Fibroblast of pulmonary artery (primary cell): ENCODE measurements at places on chromosomes 7 and 10.
A peak's percentile ranks its signal among the peaks of the same experiment; 100 is the strongest.

DNA sequence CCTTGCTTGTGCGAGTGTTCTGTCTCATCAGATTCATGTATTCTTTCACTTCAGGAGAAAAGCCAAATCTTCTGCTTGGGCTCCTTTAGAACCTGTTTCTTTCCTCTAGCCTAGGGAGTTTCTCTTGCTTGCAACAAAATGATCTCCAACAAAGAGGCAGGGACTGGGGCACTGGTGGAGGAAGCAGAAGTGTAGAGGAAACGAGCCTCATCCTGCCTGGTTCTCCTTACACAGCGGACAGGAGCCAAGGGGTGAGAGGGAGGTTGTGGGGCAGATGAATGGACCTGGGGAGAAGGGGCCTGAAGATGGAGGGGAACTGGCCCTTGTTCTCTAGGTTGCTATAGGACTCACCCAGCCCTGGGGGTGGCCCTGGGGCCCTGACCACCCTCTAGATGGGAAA, 141.1 kb downstream of the PKD1L1 start:
- no peak for DNase-seq

DNA sequence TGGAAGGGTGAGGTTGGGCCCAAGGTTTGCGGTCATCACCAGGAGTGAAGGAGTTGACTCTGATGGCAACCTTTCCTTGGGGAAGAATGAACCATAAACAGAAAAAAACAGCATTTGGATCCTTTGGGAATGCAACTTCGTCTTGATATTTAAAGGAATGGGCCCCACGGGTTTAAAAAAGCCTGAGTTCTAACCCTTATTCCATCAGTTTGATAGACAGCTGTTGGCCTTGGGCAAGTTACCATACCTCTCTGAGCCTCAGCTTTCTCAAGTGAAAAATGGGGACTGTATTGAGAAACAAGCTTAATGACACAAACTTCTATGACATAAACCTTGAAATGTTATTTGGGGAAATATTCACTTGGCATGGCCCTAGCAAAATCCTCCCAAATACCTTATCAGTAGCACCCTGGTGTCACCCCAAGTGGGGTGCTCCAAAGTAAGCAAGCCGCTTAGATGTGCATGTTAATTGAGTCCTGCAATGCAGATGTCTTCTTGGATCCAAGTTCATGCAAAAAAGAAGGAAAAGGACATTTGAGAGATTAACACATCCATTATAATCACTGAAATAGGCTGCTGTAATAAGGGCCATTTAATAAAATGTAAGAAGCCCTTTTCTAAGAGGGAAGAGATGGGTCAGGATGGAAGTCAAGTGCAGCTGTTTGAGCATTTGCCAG, 13.8 kb downstream of the MXI1 start:
- no peak for DNase-seq

DNA sequence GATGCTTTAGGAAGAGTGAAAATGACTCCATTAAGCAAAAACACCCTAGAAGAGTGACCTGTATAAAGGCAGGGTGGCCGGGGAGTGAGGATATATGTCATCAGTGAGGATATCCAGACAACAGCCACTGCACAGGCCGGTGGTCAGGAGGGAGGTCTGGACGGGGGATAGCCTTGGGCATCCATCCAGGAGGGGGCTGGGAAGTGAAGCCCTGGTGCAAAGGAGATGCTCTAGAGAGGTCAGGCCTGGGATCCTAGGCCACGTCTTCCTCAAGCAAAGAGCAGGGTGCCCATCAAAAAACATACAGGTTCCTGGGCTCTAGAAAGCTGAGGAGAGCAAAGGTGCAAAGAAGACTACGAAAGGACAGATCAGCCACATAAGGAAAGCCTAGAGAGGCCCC, 25.6 kb downstream of the FAM171A1 start:
- DNase-seq, result no peak

- peak; percentile 98 for DNase-seq
These were observed at the start of gene RSBN1L for GRCh38 chr7:77696057-77696642. Gene RSBN1L (plus strand): TSS chr7:77696459. CDS start chr7:77696470, 11 bp downstream.

- peak; percentile 59 for DNase-seq
These were observed 670 bp downstream of the TPK1 start for GRCh38 chr7:144835155-144835611.

DNA sequence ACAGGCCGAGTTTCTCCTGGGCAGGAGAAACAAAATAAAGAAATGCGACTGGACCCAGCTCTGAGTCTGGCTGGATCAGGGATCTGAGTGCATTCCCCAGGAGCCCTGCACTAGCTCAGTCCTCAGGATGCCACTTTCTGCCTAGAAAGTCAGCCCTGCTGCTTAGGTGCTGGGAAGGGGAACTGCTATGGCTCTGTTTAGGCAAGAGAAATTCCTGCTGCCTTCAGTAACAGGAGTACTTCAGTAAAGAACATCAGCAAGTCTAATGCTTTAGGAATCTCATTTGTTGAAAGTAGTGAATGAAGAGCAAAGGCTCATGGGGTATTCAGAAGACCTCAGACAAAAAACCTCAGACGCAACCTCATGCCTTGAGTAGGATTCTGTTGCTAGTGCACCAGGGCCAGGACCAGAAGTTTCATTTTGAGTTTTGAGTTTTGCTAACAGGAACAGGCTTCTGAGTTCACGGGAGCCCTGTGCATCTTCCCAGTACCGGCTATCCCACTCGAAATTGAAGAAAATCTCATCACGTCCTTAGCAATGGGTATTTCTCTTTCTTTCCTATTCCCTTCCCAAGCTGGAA, 170.8 kb upstream of the CDCA7L start:
- no peak for DNase-seq

GRCh38 chr10:100653238-100653956, 92.0 kb upstream of the PAX2 start:
- no peak for DNase-seq

- no peak for DNase-seq
These were observed 9.0 kb downstream of the OAT start for GRCh38 chr10:124409696-124410095.

- DNase-seq, result no peak
These were observed 2.9 kb downstream of the A1CF start for GRCh38 chr10:50882540-50882983.

GRCh38 chr10:33822774-33823173, 488.3 kb upstream of the NRP1 start:
- peak; percentile 45 for DNase-seq

DNA sequence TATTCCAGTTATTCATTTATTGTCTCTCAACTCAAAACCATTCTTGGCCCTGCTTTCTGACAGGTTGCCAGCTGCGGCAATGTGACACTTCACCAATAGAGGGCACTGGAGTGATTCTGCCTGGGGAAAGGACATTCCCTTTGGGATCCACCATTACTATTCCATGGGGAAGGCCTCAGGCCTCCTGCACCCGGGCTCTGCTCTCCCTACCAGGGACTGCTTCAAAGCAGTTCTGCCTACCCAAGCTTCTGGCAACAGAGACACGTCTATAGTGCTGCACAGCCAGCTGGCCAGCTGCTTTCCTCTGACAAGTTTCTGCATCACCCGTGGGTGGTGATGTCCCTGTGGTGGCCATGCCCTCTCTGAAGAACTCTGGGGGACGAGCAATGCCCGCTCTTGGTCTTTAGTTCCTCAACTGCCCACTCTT, 163.8 kb downstream of the ELMO1 start:
- no peak for DNase-seq

DNA sequence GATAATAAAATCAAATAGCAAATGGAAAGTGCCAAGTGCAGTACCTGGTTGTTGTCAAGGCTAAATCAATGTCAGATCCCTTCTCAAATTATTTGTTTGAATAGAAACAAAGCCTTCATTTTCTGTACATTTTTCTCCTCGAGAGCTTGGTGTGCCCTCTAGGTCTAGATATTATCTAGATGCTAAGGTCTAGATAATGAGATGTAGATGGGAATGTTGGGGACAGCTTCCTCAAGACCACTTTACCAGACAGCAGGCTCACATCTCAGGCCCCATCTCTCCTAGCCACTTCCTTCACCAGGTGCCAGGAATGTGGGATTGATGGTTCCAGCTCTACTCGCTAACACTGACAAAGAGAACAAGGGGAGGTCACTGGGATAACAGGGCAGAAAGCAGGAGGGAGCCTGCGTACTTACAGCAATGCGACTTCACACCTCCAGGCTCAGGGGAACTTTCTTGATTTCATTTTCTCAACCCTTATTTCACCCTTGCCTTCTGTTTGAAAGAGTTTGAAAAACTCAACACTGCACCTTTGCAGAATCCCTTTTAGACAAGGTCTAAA, 451.4 kb upstream of the VSTM2A start:
- no peak for DNase-seq

DNA sequence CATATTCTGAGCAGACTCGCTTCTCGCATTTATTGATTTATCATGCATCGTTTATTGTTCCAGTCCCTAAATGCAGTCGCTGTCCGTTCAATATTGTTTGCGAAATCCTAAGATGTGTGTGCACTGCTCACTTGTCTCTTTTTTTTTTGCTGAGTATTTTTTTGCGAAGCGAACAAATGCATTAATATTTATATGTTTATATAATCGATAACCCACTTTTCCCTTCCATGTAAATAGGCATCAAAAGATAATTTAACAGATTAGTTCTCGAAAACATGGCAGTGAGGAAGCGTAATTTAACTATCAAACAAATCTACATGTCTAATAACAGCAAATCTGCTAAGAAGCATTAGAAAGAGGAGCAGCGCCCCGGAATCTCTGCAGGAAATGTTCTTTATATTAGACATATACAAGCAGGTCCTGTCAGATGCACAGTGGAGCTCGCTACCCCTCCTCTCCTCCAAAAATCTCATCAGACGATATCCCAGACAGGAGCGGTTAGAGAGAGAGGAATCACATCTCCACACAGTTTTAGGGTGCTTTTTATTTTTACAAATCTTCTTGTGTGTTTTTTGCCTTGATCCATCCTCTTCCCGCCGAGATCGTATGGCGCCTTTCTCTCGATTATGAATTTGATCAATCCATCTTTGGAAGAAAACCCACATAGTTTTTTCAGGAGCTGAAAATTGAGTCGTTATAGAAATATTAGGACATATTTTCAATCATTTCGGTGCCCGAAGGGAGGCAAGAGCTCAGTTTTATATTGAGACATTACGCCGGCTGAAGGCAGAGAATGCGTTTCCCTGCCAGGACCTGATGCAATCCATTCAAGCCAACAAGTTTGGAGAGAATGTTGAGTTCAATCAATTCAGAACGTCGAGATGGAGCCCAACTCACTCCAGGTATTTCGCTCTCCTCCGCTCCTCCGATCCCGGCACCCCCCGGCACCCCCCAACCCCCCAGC, at the start of gene ARID5B:
ARID5B (plus strand) TSS at position 871 of the 964 bp plus-strand sequence; CDS start at position 882, 11 bp downstream.
- peak; percentile 79 for DNase-seq

DNA sequence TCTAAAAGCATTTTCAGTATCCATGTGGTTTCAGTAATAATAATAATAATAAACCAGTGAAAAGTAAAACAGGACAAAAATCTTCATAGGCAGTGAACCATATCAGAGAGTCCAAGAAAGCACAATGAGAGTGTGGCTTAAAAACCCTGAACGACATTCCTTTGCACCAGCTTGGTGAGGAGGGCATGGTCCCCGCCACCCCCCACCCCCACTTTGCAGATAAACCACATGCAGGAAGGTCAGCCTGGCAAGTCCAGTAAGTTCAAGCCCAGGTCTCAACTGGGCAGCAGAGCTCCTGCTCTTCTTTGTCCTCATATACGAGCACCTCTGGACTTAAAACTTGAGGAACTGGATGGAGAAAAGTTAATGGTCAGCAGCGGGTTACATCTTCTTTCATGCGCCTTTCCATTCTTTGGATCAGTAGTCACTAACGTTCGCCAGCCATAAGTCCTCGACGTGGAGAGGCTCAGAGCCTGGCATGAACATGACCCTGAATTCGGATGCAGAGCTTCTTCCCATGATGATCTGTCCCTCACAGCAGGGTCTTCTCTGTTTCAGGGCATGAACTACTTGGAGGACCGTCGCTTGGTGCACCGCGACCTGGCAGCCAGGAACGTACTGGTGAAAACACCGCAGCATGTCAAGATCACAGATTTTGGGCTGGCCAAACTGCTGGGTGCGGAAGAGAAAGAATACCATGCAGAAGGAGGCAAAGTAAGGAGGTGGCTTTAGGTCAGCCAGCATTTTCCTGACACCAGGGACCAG, 172.5 kb downstream of the EGFR start:
- no peak for DNase-seq

DNA sequence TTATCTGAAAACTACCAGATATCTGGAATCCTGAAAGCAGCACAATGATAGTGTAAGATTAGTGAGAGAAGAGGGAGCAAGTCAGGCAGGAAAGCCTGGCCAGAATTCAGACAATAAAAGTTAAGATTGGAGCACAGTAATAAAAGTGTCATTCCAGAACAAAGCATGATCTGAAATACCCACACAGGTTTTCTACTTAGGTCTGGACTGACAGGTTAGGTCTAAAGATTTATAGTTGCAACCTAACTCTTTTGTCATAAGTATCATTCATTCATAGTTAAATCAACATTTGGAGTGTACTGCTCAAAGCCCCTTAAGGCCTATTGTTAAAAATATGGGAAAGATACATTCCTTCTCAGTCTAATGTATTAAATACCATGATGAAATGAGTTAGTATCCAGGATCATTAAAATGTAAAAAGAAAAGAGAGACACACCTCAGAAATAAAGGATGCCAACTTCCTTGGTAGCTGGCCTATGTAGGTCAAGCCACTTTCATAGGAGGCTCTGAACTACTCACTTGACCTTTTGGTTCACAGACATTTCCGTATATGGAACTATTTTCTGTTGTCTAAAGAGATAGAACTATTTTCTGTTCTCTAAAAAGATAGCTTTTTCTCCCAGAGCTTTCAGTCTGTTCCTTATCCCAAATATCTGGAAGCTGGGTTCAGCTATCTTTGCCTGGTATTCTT, 105.2 kb downstream of the FAS start:
- no peak for DNase-seq
